ENCODE measurements at places on chromosomes 16 and 17. TPM values are rescaled to one million over a fixed set of nuclear protein-coding genes. Genes with fewer than 3 reads are reported as not detected.
A peak's percentile ranks its signal among the peaks of the same experiment; 100 is the strongest.

The MVP gene
- total RNA-seq: 411 TPM

The TENT4B gene
- total RNA-seq: 14.6 TPM

The VAC14 gene
- total RNA-seq: 115 TPM

The ELMO3 gene
- total RNA-seq: 23.7 TPM

DNA sequence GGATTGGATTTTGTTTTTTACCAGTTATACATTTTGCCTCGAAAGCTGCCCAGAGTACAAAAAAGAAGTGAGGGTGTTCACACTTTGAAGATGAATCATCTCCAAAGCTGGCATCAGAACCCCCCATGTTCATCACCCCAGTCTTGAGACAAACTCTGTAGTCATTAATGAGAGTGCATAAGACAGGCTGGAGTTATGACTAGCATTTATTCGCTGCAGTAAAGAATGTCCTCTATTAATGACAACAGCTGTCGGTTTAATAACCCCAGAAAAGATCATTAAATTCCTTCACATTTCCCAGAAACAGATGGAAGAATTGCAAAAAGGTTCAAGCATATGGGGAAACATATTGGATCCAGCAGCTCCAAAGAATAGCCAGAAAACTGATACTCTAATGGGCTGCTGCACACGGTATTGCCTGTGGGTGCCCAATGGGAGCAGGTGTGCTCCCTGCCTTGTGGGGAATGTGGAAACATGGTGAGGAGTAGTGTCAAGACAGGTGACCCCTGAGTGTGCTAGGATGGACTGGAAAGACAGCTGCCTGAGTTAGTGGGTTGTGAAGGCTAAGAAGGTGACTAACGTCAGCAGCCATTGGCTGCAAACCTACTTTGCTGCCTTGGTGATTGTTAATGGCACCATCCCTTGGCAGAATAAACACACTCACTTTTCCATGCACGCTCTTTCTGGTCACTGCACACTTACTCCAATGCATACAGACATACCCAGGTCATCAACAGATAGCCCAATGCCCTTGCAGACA, 81.9 kb downstream of the AIPL1 start:
- H3K4me3 ChIP-seq: no peak overlapping the region
- no peak for DNase-seq
- H3K4me1 ChIP-seq: no peaks in the 10 kb centered on the region
- no peaks in the 10 kb centered on the region for H3K36me3 ChIP-seq

DNA sequence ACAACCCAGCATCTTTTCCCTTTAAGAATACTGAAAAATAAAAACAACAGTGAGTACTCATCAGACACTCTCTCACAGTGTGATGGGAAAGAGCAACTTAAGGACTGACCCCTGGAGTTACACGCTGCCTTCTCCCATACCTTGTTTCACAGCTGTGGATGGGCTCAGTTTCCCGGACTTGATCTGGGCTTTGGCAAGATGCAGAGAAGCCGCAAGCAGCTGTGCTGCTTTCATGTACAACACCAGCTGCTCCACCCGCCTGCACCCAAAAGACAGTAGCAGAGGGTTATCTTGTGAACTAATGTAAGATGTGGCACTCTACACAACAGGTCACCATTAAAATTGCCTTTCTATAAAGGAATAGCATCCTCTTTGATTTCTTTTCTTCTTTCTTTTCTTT, 32.7 kb upstream of the ALDH3A1 start:
- DNase-seq: no peak
- no peaks in the 10 kb centered on the region for H3K36me3 ChIP-seq
- no peaks in the 10 kb centered on the region for H3K4me1 ChIP-seq
- H3K27me3 ChIP-seq: no peaks in the 10 kb centered on the region

DNA sequence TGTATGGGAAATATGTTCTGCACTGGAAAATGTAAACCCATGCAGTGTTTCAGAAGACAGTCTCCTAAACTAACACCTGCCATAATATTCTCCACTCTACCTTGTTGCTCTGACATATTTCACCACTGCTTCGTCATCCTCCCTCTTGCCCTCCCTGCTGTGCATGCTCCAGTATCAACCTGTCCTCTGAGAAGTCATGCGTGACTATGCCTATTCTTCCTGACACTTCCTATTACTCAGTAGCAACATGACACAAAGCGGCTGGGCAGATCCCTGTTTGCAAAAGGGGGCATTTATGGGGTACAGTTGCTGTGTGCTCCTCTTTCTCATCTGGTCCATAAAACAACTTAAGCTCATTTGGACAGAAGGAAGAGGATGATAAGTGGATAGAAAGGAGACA, 805.6 kb upstream of the EEF2KMT start:
- H3K4me3 ChIP-seq: no peak overlapping the region
- no peaks in the 10 kb centered on the region for H3K4me1 ChIP-seq
- H3K36me3 ChIP-seq: no peaks in the 10 kb centered on the region
- H3K27me3 ChIP-seq: no peaks in the 10 kb centered on the region
- DNase-seq: no peak

GRCh38 chr17:18859256-18859655, 1.3 kb downstream of the PRPSAP2 start:
- H3K27ac ChIP-seq: peak overlapping the region; percentile 96
- no peak for DNase-seq
- no peaks in the 10 kb centered on the region for H3K27me3 ChIP-seq

DNA sequence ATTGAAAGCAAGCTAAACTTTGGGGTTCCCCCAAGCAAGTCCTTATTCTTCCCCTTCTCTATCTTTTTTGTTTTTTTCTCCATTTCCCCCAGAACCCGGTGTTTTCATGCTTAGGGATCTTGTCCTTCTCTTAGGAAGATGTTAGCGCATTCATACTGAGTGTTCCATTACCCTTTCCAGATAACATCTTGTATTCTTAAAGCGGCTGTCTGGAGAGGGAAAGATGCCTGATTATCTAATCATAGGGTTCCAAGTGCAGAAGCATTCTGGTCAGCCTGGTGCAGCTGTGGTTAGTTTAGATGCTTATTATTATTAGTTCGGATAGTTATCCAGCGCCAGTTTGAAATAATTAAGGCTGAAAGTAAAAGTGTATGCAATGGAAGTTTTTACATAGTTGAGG, 2.0 kb downstream of the TOM1L1 start:
- H3K4me1 ChIP-seq: peaks cover 16% of the 10 kb centered on the region
- no peaks in the 10 kb centered on the region for H3K36me3 ChIP-seq
- DNase-seq: no peak
- H3K4me3 ChIP-seq: no peak overlapping the region
- H3K27me3 ChIP-seq: peaks cover 4% of the 10 kb centered on the region

DNA sequence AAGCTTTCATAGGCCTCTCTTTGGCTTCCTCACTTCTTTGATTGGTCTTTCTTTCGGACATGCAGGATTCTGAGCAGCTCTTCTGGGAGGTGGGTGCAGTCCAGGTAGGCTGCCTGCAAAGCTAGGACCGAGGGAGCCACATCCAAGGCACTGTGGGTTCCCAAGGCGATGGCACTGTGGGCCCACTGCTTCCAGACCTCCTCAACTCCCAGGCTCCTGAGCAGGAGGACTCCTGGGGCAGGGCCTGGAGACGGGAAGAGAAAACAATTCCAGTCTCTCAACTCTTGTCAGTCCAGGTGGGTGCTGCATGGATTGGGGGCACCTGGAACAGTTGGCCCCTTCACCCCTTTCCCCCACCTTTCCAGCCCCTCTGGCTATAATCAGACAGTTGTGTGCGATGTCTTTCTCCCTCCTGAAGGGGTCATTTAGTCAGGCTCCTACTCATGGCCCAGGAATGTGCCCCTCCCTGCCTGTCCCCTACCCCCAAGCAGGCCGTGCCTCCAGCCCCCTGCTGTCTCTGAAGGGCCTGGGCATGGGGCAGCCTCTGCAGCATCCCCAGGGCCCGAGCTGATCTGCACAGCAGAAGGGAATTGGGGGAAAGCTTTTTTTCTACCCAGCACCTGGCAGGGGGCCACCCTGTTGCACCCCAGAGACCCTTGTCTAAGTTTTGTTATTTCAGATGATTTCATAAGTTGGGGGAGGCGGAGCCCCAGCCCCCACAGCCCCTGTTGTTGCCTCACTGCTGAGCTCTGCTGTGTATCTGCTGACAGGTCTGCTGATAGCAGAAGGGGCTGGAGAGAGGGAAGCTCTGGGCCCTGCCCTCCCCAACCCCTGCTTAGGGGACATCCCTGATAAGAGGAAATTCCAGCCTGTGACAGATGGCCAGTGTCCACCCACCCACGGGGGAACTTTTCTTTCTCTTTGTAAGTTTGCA, 330.3 kb downstream of the SEC14L1 start:
- no peaks in the 10 kb centered on the region for H3K36me3 ChIP-seq
- no peak for DNase-seq
- peak overlapping the region; percentile 52 for H3K27ac ChIP-seq
- no peak overlapping the region for H3K4me3 ChIP-seq
- H3K4me1 ChIP-seq: peaks cover 89% of the 10 kb centered on the region

DNA sequence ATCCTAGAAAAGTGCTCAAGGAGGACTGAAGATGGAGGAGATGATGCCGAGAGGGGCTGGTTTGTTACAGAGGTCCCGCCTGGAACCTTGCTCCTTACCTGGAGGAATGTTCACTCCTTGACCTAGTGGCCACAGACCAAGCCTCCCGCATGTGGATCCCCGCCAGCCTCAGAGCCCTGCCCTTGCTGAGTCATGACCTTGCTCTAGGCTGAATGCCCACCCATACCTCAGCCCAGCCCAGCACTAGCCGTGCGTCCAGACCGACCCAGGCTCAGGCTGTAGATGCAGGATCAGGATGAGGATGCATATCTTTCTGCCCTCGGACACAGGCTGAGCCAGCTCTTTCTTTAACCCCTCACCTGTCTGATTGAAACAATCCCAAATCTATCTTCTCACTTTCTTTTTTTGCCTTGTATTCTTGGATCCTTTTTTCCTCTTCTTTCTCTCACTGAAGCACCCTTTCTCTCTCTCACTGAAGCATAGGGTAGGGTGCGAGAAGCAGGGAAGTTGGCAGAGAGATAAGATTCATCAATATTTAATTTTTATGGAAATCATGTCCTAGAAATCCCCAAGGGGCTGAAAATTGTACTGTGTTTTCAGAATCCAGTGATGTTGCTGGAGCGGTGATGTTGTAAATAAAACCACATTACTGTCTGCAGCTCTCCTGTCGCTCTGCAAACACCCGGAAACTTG, 34.9 kb downstream of the WSCD1 start:
- no peak overlapping the region for H3K4me3 ChIP-seq
- H3K27ac ChIP-seq: no peak overlapping the region
- no peak for DNase-seq

- peak; percentile 75 for DNase-seq
- no peak overlapping the region for H3K4me3 ChIP-seq
- H3K36me3 ChIP-seq: no peaks in the 10 kb centered on the region
- peaks cover 25% of the 10 kb centered on the region for H3K27me3 ChIP-seq
Measured at GRCh38 chr16:711548-712320, 3.2 kb upstream of the METRN start.

DNA sequence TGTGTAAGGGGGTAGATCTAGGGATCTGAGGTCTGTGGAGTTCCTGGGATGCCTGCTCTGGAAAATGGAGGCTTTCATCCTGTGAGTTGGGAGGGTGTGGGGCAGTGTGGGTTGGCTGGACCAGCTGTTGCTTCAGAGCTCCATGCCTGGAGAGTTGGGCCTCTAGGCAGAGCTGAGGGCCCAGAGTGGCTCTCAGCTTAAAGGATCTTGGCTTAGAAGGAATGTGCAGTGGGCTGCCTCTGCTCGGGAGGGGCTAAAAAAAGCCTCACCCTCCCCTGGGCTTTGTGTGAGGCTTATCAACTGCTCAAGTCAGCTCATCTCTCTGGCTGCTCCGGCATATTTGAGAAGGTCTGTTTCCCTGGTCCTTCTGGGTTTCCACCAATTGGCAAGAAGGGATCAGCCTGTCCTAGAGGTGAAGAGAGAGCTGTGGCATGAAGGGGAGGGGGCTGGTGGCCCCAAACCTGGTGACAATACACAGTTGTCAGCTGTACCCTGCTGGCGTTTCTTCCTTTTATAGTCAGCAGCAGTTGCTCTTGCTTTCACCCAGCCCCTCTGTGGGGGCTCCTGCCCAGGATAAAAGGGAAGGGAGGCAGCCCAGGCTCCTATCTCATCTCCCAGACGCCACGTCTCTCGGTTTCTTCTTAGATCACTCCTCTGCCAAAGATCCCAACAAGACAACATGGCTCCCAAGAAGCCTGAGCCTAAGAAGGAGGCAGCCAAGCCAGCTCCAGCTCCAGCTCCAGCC, at the start of gene MYL4:
Gene MYL4, plus strand, starts transcription at position 605 of the 745 bp plus-strand sequence. Its CDS starts 75 bp downstream, at position 680.
- peaks cover 22% of the 10 kb centered on the region for H3K4me1 ChIP-seq
- H3K27ac ChIP-seq: no peak within 1 kb of the TSS
- H3K4me3 ChIP-seq: no peak within 1 kb of the TSS
- H3K36me3 ChIP-seq: no peaks in the 10 kb centered on the region
- no peak for DNase-seq

DNA sequence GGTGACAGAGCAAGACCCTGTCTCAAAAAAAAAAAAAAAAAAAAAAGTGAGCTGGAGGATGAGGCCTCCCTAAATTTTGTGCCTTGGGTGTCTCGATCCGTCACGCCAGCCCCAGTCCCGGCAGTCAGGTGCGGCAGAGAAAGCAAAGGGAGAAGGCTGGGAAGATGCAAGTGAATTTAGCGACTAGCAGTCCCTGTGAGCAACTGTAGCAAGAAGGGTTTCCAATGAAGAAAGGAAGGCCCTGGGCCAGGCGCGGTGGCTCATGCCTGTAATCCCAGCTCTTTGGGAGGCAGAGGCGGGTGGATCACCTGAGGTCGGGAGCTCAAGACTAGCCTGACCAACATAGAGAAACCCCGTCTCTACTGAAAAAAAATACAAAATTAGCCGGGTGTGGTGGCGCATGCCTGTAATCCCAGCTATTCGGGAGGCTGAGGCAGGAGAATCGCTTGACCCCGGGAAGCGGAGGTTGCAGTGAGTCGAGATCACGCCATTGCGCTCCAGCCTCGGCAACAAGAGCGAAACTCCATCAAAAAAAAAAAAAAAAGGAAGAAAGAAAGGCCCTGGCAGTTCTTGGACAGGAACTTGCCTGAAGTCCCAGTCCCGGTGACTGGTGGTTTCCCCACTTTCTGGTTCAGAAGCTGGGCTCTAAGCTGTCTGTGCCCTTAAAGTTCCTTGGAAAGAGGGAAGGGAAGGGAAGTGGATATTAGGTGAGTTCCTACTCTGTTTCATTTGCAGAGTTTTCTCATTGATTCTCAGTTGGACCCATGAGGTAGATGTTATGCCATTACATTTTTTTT, 1.8 kb upstream of the QPRT start:
- H3K27ac ChIP-seq: no peak overlapping the region
- DNase-seq: no peak
- H3K36me3 ChIP-seq: no peaks in the 10 kb centered on the region
- no peaks in the 10 kb centered on the region for H3K27me3 ChIP-seq

GRCh38 chr16:11131706-11132105, 124.3 kb downstream of the SOCS1 start:
- no peak for DNase-seq

DNA sequence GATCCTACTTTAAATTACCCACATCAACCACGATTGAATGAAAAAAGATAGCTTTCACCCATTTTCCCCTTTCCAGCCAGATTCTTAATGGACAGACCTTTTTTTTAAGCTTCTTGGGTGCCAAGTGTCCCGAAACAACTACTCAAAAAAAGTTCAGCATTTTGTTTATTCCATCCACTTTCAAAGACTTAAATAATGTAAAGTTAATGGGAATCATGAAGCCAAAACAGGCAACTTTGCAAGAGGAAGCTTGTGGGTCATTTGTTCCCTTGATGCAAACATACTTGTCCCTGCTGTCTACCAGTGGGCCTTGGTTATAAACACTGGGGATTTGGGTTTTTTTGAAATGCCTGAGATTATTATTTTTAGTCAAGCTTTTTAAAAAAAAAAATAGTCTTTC, 414.0 kb upstream of the PSMD7 start:
- no peak overlapping the region for H3K4me3 ChIP-seq
- no peaks in the 10 kb centered on the region for H3K4me1 ChIP-seq
- no peaks in the 10 kb centered on the region for H3K27me3 ChIP-seq
- H3K27ac ChIP-seq: no peak overlapping the region
- no peaks in the 10 kb centered on the region for H3K36me3 ChIP-seq
- DNase-seq: no peak

Measured in upper lobe of left lung (tissue), 6 donors.